ENCODE measurements at places on chromosomes 4 and X.

GRCh38 chrX:68942840-68943239 is 114.0 kb downstream of the EFNB1 start:
- no peak for DNase-seq

DNA sequence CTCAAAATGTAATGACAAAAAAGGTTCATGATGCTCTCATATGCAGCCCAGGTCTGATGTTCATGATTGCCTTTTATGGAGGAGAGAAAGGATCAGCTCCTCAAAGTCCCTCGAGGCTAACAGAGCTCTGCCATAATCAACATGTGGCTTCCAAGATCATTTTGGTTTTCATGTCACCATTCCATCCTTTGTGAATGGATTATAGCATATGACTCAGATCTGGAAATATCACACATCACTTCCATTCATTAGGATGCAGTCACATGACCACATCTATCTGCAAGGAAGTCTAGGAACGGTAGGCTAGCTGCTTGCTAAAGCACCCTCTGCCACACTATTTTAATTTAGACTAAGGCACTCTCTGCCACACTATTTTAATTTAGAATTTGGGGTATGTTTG is 77.6 kb downstream of the COX18 start:
- DNase-seq = no peak

DNA sequence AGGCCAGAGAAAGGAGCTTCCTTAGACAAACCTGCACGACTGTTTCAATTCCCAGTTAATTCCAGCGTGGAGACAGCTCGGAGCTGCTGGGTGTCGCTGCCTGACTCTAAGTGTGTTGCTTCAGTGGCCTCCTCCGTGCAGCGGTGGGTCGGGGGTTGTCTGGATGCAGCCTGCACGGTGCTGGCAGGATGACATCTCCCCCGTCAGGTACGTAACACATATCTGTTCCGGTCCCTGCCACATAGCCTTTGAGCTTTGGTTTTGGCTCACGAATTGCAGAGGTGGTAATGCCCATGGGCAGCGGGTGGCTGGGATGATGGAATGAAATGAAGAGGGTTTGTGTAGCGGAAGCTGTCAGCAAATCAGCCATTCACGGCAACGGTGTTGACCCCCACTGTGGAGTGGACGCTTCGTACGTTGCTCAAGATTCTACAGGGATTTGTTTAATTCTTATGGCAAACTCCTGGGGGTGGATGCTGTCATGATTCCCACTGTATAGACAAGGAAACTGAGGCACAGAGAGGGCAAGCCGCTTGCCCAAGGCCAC is 33.7 kb upstream of the HMX1 start:
- no peak for DNase-seq

GRCh38 chr4:5545271-5545670 is 163.1 kb downstream of the EVC2 start:
- no peak for DNase-seq

DNA sequence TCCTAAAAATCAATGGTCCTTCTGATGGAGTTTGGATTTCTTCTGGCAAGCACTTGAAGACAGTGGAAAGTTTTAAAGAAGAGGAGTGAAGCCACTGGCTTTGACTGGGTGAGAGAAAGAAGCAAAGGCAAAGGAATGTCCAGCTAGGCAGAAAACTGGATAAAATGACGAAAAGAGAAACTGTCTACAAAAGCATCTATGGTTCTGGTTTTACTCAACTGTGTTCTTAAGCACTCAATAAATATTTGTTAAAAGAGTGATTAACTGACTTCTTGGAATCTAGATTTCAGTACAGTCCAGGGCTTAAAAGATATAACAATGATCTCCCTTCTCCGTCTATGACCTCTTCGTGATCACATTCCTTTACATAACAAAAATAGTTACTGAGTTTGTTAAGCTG is 52.4 kb downstream of the PACRGL start:
- no peak for DNase-seq

DNA sequence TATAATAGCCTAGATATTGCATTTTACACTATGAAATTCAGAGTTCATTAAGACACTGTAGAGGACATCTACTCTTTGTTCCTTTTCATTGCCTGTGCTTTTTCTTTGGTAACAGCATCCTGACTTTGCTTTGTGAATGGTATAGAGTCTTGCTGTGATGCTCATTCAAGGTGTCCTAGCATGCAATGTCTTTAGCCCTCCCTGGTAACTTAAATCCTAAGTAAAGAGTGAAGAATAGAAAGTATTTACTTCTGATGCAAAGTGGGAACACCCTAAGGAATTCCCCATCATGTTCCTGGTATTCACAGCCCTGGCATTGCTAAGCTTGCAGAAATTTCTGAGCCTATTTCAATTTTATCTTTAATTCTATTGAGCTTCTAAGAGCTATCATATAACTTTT is 400.1 kb downstream of the FAT4 start:
- no peak for DNase-seq

DNA sequence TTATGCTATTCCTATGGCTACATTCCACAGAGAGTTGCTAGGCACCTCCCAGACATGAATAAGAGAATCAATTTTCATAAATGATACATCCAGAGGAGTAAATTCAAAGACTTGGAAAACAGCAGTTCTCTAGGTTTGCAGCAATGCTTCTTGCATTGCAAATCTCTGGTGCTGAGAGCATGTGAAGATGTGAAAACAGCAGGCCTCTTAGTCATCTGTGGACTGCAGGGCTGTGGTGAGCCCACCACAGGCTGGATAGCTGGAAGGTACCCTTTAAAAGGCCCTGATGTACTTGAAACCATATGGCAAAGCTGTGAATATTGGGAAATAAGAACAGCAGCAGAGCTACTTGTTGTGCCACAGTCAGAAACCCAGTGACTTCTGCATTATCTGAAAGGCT is 2135.9 kb downstream of the ARAP2 start:
- no peak for DNase-seq

DNA sequence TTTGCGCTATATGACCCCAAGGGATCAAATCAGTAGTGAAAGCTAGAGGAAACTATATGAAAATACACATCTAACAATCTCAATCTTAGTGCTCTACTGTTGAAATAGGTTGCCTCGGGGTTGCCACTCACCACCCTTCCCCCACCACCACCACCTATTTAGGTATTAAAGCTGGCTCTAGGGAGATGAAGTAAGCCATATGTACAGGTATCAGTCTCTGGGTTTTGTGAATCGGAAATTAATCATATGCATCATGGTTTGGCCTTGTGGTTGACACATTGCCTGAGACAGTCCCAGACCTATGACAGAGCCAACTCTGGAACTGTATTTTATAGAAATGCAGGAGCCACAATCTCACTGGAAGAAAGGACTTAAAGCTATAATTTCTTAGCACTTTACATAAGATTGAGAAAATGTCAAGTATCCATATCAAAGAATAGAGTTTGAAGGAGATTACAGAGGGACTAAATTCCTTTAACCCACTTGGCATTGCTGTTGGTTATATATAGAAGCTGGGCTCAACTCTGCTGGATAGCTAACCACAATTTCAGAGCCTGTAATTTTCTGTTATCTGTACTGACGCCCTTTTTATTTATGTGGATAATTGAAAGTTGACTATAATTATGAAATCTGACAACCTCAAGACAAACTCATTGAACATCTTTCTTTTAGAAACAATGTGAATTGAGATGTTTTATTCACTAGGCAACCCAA is 26.7 kb upstream of the BMP2K start:
- no peak for DNase-seq

DNA sequence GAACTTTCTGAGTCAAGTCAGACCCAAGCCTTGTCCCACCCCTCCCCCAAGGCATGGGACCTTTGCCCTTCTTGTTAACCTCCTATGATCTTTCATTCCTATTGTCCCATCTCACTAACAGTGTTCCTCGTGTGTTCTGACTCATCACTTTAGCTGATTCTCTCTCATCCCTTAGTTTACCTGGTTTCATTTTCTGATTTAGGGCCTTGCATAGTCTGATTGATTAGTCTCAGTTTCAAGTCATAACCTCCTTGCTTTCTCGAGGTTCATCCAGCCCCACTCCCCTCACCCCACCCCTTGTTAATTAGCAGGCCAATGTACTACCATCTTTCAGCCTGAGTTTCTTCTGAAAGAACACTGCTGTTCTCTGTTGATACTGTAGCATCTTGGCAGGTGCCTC is 517.4 kb downstream of the RPA4 start:
- no peak for DNase-seq

DNA sequence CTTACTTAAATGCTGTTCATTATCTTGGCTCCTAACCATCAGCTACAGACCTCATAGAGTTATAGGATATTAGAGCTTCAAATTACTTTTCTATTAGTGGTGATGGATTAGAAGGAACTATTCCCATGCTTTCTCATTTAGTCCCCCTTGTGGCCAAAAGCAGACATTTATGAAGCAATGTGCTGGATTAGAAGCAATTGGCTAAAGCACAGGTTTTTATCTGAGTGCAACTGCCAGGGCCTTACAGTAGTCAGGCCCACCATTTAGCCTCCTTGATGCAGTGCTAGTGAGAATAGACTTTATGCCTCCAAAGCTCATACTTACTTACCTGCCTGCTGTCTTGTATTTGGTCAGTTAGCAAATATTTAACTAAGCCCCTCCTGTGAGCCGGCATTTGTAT is 93.0 kb downstream of the TSPAN7 start:
- DNase-seq = no peak

- no peak for DNase-seq
Observed at GRCh38 chr4:26308568-26308967, 12.2 kb upstream of the RBPJ start.

DNA sequence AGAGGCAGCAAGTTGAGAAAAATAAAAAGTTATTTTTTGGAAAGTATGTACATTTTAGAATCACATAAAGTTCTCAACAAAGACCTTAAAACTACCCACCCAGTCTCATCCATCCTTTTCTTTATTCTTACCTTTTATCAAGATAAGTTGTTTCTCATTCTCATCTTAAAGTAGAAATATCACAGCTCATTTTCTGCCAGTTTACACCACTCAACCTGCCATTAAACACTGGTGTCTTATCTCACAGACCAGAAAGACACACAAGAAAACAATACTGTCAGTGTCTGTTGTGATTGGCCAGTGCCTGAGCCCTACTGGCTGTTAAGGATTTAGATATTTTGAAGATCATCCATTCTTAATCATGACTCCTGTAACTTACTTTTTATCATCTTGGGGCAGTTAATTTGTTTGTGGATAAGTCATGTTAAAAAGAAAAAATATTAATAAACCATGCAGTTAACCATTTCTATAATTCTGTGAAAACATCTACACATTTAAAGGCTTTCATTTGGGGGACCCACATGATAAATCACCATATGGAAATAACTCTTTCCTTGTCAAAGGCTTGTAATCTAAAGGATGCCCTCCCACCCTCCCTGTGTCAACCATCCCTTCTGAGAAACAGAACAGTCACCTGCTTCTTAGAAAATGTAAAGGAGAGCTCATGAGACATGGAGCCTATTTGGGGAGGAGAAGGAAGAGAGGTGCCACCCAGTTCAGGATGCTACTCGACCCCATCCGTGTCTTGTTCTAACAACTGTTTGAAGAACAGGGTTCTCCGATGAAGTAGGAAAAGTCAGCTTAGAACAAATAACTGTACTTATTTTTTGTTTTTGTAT is 897.2 kb upstream of the INTU start:
- no peak for DNase-seq

- no peak for DNase-seq
Observed at GRCh38 chrX:23802431-23802830, 19.5 kb downstream of the SAT1 start.

- DNase-seq = no peak
Observed at GRCh38 chr4:86948276-86948675, 13.5 kb downstream of the AFF1 start.

DNA sequence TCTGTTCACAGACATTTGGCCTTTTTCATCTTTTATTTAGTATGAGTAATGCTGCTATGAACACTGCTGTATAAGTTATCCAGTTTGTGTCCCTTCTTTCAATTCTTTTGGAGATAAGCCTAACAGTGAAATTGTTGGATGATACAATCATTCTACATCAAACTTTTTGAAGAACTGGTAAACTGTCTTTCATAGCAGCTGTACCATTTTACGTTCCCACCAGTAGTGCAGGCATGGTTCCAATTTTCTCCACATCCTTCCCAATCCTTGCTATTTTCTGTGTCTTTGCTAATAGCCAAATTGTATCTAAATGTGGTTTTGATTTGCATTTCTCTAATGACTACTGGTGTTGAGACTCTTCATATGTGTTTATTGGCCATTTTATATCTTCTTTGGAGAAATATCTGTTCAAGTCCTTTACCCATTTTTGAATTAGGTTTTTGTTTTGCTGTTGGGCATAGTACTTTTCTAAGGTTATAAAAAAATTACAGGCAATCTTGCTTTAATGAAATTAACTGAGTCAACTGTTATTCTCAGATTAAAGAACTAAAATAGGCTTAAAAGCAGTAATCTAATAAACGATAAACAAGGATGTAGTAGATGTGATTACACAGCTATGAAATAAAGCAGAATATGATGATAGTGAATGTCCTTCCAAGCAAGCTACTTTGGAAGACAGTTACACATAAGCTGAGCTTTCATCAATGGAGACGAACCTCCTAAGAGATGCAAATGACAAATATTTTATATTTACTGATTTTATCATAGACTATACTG is 57.2 kb downstream of the FBXW7 start:
- DNase-seq = no peak

- DNase-seq = no peak
Observed at GRCh38 chr4:47704693-47705325, 133.1 kb downstream of the CORIN start.

GRCh38 chrX:23821847-23822246 is 38.9 kb downstream of the SAT1 start:
- no peak for DNase-seq

DNA sequence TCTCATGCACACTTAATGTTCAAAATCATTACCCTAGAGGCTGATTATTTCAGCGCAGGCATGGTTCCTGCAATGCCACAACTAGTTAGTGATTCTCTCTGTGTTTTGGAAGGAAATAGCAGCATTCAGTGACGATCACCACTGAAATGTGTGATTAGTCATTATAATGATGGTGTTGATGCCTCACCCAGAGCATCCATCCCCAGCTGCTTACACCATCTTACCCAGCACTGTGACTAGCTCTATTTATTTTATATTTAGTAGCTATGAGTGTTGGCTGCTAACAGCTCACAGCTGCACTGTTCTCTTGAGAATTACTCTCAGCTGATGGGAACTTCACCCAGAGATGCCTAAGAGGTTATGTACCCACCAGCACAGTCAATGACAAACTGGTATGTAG is 60.5 kb upstream of the TSPAN7 start:
- no peak for DNase-seq

DNA sequence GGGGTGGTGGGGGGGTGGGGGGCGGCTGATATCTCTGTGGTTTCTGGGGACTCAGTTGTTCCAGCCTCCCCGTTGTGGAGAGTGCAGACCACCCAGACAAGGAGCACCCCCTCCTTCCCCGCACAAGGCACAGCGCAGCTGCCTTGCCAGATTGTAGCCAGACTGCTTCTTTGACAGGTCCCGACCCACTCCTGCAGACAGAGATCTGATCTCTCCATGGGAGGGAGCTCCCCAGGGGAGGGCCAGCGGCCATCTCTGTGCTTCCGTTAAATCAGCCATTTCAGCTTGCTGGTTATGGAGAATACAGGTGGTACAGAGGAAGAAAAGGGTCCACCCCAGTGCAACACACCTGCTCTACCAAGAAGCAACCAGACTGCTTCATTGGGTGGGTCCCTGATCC is 80.8 kb downstream of the FGF16 start:
- no peak for DNase-seq
